ENCODE measurements at places on chromosomes 4 and X. TPM values are rescaled to one million over a fixed set of nuclear protein-coding genes. Genes with fewer than 3 reads are reported as not detected.

GRCh38 chr4:6120361-6120760, 80.0 kb downstream of the JAKMIP1 start:
- H3K27ac ChIP-seq = no peak overlapping the region
- no peak for DNase-seq
- H3K36me3 ChIP-seq = peaks cover 1% of the 10 kb centered on the region

GRCh38 chr4:10031668-10032590, 10.6 kb upstream of the SLC2A9 start:
- H3K27me3 ChIP-seq = no peaks in the 10 kb centered on the region
- H3K27ac ChIP-seq = no peak overlapping the region
- no peak overlapping the region for H3K4me3 ChIP-seq
- peaks cover 13% of the 10 kb centered on the region for H3K4me1 ChIP-seq

GRCh38 chr4:150178161-150178560, 99.9 kb downstream of the DCLK2 start:
- no peak overlapping the region for H3K27ac ChIP-seq
- H3K4me1 ChIP-seq = no peaks in the 10 kb centered on the region
- no peaks in the 10 kb centered on the region for H3K36me3 ChIP-seq
- H3K27me3 ChIP-seq = peaks cover 6% of the 10 kb centered on the region
- DNase-seq = no peak
- H3K4me3 ChIP-seq = no peak overlapping the region

GRCh38 chr4:144674711-144675110, 28.8 kb downstream of the HHIP start:
- no peaks in the 10 kb centered on the region for H3K27me3 ChIP-seq
- H3K27ac ChIP-seq = no peak overlapping the region
- no peaks in the 10 kb centered on the region for H3K4me1 ChIP-seq

GRCh38 chr4:11814758-11815157, 386.1 kb upstream of the HS3ST1 start:
- no peaks in the 10 kb centered on the region for H3K36me3 ChIP-seq
- no peak overlapping the region for H3K4me3 ChIP-seq
- H3K4me1 ChIP-seq = no peaks in the 10 kb centered on the region

DNA sequence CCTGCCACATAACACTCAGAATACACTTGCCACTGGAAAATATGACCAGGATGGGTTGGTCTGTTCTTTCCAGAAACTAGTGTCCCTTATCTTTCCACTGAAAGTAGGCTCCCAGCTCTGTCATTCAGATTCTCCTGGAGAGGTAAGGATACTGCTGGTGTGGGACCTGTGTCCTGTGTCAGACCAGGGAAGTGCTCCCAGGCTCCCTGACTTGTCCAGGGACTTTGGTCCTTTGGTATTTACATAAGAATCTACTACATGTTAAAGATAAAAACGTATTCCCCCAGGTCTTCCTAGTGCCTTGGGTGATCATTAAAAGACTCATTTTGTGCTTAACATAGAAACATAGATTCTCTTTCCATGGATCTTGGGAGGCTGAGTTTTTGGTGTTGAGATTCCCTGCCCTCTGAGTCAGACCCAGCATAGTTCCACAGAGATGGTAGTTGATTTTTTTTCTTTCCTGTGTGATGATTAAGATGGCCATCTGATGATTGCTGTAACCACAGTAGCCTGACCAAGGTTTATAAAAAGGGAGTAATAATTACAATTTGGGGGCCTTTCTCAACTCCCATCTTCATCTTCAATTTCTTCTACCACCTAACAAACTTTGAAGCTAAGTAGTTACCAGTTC, 159.8 kb upstream of the JADE1 start:
- peaks cover 3% of the 10 kb centered on the region for H3K27me3 ChIP-seq
- no peak overlapping the region for H3K4me3 ChIP-seq
- no peak for DNase-seq
- H3K36me3 ChIP-seq = no peaks in the 10 kb centered on the region

DNA sequence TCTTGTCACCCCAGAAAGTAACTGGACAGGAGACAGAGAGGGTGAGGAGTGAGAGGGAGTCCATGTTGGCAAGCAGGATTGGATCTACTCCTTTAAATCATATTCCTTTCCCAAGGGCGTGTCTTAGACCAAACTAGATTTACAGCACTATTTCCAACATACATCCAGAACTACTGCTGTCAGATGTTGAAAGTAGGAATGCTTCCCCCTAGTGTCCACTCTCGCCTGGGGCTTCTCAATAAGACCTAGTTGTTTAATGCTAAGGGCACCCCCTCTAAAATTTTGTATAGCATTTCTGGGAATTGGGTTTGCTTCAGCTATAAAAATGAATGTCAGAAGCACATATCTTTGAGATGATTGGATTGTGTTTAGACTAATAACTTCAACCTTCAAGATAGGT, 13.3 kb downstream of the OFD1 start:
- H3K4me3 ChIP-seq = no peak overlapping the region
- no peak overlapping the region for H3K27ac ChIP-seq
- H3K27me3 ChIP-seq = no peaks in the 10 kb centered on the region
- H3K36me3 ChIP-seq = peaks cover 25% of the 10 kb centered on the region
- peaks cover 26% of the 10 kb centered on the region for H3K4me1 ChIP-seq

DNA sequence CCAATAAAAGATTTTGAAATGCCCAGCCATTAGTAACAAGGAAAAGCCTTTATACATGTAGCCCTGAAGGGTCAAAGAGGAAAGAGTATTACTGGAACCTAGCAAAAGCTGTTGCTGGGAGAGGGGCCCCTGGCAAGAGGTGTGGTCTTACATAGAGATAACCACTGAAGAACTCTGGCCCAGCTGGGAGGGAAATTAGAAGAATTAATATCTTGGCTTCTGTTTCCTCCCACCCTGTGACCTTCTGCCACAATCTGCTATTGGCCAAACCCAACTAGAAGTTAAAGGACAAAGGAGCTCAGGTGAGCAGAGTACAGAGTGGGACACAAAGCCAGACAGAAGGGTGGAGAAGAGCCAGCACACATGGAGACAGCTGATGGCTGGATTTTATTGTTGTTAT, 39.3 kb upstream of the CCNG2 start:
- no peak overlapping the region for H3K4me3 ChIP-seq
- H3K27me3 ChIP-seq = peaks cover 4% of the 10 kb centered on the region
- H3K27ac ChIP-seq = no peak overlapping the region
- DNase-seq = no peak
- H3K4me1 ChIP-seq = no peaks in the 10 kb centered on the region

DNA sequence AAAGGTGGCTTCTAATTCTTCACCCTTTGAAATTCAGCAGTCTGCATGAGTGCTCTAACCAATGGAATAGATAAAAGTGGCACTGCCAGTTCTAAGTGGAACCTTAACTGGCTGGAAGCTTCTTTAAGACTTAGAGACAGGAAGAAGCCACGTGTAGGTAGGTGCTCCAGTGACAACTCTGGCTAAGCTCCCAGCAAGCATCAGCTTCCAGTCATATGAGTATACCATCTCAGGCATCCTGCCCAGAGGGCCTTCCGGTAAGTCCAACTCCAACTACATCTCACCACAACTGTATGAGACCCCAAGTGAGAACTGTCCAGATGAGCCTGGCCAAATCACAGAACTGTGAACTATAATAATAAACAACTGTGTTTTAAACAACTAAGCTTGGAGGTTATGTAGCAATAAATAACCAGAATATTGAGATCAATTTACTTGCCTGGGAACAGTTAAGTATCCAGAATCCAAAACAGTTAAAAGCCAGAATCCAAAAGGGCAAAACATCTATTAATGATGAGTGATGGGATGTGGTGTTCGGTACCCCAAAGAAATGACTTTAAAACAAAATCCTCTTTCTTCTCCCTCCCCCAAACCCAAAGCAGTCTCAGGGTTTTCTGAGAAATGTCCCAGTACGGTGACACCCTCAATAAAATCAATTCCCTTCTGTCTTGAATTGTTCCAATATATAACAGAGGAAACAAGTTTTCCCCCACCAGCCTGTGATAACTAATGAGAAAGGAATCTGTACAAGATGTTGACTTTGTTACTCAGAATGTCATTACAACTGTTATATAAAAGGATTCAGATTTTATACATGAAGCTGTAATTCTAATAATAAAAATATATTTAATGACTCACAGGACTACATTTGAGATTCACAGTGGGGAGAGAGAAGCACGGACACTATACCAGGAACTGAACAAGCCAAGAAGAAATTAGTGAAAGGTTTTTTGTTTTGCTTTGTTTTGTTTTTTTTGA, 4.2 kb downstream of the TSPAN5 start:
- H3K27me3 ChIP-seq = no peaks in the 10 kb centered on the region
- no peak overlapping the region for H3K4me3 ChIP-seq

DNA sequence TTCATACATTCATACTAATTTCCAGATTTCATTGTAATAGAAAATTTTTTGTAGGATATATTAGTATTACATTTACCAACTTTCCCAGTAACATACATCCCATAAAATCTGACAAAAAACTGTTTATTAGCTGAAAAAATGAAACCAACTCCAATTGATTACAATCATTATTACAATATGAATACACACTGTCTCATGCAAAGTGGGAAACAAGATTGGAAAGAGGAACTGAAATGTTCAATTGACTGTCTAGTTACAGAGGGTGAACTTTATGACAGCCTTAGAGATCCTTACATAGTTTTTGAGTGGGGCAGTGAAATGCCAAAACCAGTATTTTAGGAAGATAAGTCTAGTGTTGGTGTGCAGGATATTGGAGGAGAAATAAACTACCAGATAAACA, 2.3 kb upstream of the AMBN start:
- no peaks in the 10 kb centered on the region for H3K36me3 ChIP-seq
- DNase-seq = no peak
- no peak overlapping the region for H3K4me3 ChIP-seq
- H3K27ac ChIP-seq = no peak overlapping the region
- no peaks in the 10 kb centered on the region for H3K4me1 ChIP-seq

DNA sequence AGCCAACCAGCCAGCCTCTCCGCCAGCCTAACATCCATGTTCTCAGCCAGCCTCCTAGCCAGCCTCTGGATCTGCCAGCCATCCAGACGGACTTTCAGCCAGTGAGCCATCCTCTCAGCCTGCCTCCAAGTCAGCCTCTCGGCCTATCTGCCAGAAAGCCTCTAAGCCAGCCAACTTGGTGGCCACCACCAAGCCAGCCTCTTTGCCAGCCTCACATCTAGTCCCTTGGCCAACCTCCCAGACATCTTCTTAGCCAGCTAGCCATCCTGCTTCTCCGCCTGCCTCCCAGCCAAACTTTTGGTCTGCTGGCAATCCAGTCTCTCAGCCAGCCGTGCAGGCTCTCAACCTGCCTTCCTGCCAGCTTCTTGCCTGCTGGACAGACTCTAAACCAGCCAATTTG, 16.4 kb upstream of the ARAP2 start:
- H3K4me1 ChIP-seq = peaks cover 21% of the 10 kb centered on the region
- H3K36me3 ChIP-seq = peaks cover 2% of the 10 kb centered on the region
- no peak overlapping the region for H3K4me3 ChIP-seq
- no peak for DNase-seq
- H3K27ac ChIP-seq = no peak overlapping the region

GRCh38 chr4:83646538-83647239, 110.8 kb downstream of the GPAT3 start:
- H3K36me3 ChIP-seq = no peaks in the 10 kb centered on the region
- H3K4me3 ChIP-seq = no peak overlapping the region
- H3K27ac ChIP-seq = no peak overlapping the region
- DNase-seq = no peak

- H3K4me3 ChIP-seq = no peak overlapping the region
- no peaks in the 10 kb centered on the region for H3K4me1 ChIP-seq
- no peak overlapping the region for H3K27ac ChIP-seq
- DNase-seq = no peak
- H3K36me3 ChIP-seq = no peaks in the 10 kb centered on the region
Observed at GRCh38 chr4:85681221-85681657, 206.3 kb downstream of the ARHGAP24 start.

- no peaks in the 10 kb centered on the region for H3K36me3 ChIP-seq
- no peaks in the 10 kb centered on the region for H3K27me3 ChIP-seq
- DNase-seq = no peak
Observed at GRCh38 chr4:167290678-167291077, 56.4 kb upstream of the SPOCK3 start.

DNA sequence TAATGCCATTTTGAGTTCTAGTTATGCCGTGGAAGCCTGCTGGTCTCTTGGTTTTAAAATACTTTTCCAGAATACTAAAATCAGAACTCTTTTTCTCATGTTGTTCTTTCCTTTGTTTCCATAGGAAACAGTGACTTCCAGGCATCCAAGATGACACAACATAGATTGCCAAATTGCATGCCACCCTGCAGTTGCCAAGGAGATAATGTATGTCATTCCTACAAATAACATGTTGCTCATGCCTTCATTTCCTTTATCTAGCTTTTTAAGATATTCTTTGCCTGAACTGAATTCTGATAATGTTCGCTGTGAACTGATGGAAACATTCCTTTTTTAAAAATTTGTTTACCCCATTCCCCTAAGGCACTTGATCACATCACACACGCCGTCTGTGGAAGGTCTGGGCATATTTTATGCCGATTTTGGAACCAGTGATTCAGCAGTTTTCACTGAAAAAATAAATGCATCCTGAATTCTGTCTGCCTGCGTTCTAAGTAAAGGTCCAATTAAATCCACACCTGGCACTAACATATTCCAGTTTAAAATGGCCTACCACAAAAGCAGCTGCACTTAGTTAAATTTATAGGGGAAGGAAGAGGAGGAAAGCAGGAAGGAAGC, 38.0 kb upstream of the COX7B2 start:
- H3K27me3 ChIP-seq = peaks cover 2% of the 10 kb centered on the region
- H3K4me1 ChIP-seq = no peaks in the 10 kb centered on the region
- DNase-seq = no peak
- H3K27ac ChIP-seq = no peak overlapping the region

DNA sequence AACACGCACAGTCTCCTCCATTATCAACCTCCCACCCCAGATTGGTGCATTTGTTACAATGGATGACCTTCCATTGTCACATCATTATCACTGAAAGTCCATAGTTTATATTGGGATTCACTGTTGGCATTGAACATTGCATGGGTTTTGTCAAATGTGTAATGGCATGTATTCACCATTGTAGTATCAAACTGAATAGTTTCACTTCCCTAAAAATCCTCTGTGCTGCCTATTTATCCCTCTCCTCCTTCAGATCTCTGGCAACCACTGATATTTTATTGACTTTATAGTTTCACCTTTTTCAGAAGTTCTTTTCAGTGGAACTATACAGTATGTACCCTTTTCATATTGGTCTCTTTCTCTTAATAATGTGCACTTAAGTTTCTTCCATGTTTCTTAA, 1565.4 kb downstream of the PCDH18 start:
- no peaks in the 10 kb centered on the region for H3K27me3 ChIP-seq
- H3K27ac ChIP-seq = no peak overlapping the region
- H3K36me3 ChIP-seq = no peaks in the 10 kb centered on the region
- no peak overlapping the region for H3K4me3 ChIP-seq
- no peaks in the 10 kb centered on the region for H3K4me1 ChIP-seq

- no peaks in the 10 kb centered on the region for H3K36me3 ChIP-seq
- peaks cover 2% of the 10 kb centered on the region for H3K27me3 ChIP-seq
- H3K4me1 ChIP-seq = no peaks in the 10 kb centered on the region
- no peak overlapping the region for H3K4me3 ChIP-seq
Observed at GRCh38 chr4:177118596-177118995, 191.1 kb upstream of the NEIL3 start.

Gene ALB
- not detected for total RNA-seq

Gene CTBP1
- 242 TPM for total RNA-seq

Gene QRFPR
- total RNA-seq = not detected

Gene KIAA1210
- total RNA-seq = not detected

Gene DRP2
- 1.0 TPM for total RNA-seq

Gene PITX2
- total RNA-seq = not detected

Gene ITGB1BP2
- total RNA-seq = 4.4 TPM

Gene STARD8
- total RNA-seq = 0.06 TPM

Gene SPANXB1
- total RNA-seq = not detected

Gene WDFY3
- total RNA-seq = 0.62 TPM

Gene RPL36A
- total RNA-seq = 425 TPM

All from activated CD4-positive, alpha-beta T cell treated with anti-CD3 and anti-CD28 coated beads, Interleukin-2, amount 10 ng/mL, durations not matched to agents 7 days and 5 days (primary cell).